ENCODE measurements at places on chromosomes 12 and 14.

- DNase-seq: no peak
Measured at GRCh38 chr14:66493750-66494149, 7.6 kb downstream of the CCDC196 start.

GRCh38 chr12:49604856-49605255, 583 bp downstream of the FAM186B start:
- DNase-seq: no peak

- no peak for DNase-seq
Measured at GRCh38 chr14:82449926-82450468, 916.3 kb upstream of the SEL1L start.

- no peak for DNase-seq
Measured at GRCh38 chr14:50985859-50986331, 41.6 kb upstream of the PYGL start.

DNA sequence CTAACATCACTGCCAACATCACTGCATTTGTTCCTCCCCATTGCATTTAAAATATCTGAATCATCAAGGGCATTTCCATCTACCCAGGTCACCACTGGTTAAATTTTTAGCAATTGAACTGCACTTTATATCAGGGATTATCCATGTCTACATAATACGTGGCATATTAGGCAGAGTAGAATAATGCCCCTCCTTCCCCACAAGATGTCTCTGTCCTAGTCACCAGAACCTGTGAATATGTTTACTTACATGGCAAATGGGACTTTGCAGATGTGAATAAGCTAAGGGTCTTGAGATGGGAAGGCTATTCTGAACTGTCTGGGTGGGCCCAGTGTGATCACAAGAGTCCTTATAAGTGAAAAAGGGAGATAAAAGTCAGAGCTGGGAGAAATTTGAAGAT, 181.7 kb upstream of the ARID2 start:
- DNase-seq: no peak

DNA sequence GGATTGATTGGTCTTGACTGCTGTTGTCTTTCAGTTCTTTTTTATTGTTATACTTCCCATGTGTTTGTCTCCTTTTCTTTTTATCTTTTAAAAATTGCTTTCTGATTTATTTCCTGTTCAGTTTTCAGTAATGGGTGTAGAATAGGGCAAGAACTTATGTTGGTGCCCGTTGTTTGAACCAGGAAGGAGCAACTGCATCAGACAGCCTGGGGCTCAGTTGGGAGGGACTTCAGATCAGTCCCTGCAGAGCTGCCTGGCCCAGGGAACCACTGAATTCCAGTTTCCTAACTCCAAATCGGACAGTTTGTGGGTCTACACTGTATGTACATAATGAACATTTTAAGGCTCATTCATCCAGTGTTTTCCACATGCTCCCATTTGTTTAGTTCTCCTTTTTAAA, 64.9 kb downstream of the FBXO34 start:
- DNase-seq: no peak

GRCh38 chr12:109461049-109461845, 15.9 kb downstream of the KCTD10 start:
- no peak for DNase-seq

DNA sequence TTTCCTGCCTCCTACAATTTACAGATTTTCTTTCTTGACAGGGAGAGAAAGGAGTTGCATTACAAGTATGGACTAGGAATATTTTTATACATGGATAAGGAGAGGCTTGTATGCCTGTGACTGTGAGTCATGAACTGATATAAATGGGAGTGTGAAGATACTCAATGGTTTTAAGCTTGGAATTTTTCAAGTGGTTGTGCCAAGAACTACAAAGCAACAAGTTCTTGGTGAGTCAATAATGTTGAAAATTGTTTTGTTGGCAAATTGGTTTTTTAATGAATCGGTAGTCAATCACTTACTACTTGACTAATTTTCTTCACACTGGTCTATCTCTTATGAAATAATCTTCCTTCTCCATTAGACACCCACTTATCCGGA, 58.9 kb upstream of the HMGA2 start:
- DNase-seq: peak; percentile 54

DNA sequence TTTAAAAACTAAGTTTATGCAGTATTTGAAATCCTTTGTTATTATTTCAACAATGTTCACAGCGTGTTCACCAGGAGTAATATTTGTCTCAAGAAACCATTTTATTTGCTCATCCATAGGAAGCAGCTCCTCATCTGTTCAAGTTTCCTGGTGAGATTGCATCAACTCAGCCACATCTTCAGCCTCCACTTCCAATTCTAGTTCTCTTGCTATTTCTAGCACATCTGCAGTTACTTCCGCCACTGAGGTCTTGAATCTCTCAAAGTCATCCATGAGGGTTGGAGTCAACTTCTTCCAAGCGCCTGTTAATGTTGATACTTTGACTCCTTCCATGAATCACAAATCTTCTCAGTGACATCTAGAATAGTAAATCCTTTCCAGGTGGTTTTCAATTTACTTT, 18.0 kb downstream of the CLEC9A start:
- DNase-seq: no peak

DNA sequence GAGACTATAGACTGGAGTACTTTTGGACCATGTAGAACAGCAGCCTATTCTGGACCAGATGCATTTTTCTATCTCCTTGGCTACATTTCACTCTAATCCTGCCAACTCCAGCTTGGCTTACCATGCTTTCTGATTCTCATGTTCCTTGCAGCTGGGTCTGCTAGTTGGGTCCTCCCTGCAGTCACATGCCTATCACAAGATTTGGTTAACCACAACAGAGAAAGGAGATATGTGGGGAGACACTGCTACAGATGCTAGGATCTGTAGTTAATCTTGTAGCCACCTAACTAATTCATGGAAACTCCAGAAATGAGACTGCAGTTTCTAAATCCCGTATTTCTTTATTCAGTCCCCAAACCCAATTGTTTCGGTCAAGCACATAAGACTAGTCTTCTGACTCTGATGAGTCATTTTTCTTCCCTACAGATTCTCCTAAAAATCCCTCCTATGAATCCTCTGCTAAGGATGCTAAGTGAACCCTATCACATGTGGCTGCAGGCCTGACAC, 410.6 kb downstream of the DAD1 start:
- DNase-seq: no peak

DNA sequence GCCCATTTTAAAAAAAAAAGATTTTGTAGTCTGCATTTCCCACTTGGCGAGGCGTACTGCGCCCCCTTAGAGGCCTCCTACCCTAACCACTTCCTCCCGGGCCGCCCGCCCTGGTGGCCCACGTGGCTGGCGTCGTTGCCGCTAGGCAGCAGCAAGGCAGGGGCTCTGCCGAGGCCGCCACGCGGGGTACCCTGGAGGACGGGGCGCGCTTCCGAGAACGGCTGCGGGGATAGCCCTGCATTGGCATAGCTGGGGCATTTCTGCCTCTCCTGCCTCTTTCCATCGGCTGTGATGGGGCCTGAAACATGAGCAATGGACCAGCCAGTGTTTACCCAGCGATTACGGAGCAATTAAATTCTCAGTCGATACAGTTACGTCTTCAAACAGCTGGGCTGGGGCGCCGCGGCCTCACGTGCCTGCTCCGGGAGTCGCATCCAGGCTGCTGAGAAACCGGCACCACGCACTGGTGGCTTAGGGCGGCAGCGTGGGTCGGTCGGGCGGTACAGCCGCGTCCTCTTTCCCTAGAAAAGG, 38.0 kb downstream of the IQSEC3 start:
- no peak for DNase-seq

DNA sequence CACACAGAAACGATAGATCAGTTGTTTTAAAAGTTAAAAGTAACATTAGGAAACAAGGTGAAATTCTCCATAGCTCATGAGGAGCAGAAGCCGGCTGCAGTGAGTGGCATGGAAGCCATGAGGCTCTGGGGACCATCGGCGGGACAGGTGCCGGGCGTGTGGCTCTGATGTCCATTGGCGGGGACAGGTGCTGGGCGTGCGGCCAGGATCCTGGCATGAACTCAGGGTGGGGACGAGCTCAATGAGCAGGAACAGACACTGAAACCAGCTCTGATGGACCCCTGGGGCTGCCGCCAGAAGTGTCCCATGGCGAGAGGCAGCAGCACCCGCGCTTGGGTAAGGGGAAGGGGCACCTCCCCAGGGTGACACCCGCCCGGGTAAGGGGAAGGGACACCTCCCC, 75.1 kb downstream of the NOC4L start:
- no peak for DNase-seq

- no peak for DNase-seq
Measured at GRCh38 chr12:104775731-104776231, 182.3 kb downstream of the SLC41A2 start.

- no peak for DNase-seq
Measured at GRCh38 chr12:51076236-51076930, 7.0 kb downstream of the CSRNP2 start.

DNA sequence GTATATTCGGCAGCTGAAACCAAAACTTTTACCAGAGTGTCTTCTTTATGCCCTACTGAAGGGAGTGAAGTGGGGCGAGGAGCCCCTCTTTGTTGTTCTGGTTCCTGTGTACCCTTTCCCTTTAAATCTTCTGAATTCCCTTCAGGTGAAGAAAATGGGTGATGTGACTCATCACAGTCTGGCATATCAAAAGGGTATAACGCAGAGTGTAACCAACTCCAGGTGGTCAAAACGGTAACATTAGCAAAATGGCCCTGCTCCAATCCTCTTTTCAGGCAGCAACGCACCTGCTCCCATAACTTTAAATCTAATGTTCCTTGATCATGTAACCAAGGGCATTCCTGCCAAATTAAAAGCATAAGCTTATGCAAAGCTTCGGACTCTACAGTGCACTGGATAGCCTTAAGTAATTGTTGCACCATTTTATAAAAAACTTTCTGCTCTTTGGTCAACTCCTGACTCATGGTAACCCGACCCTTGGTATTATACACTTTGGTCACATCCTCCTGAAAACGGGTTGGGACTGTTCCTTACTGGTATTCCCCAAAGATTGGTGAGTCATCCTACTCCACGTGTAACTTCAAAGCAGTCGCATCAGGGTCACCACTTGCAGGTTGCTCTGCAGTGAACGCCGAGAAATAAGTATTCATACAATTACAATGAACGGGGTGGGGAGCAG, 83.1 kb downstream of the KCNMB4 start:
- no peak for DNase-seq

DNA sequence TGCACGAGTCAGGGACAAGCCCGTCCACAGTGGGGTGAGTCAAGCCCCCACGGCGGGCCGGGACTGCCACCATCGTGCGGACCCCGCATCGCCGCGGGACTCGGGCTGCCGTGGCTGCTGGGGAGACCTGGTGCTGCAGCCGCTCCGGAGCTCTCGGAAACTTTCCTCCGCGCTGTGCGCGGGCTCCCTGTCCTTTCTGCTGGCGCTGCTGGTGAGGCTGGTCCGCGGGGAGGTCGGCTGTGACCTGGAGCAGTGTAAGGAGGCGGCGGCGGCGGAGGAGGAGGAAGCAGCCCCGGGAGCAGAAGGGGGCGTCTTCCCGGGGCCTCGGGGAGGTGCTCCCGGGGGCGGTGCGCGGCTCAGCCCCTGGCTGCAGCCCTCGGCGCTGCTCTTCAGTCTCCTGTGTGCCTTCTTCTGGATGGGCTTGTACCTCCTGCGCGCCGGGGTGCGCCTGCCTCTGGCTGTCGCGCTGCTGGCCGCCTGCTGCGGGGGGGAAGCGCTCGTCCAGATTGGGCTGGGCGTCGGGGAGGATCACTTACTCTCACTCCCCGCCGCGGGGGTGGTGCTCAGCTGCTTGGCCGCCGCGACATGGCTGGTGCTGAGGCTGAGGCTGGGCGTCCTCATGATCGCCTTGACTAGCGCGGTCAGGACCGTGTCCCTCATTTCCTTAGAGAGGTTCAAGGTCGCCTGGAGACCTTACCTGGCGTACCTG, 1.1 kb downstream of the PDE3A start:
- peak; percentile 47 for DNase-seq

- DNase-seq: no peak
Measured at GRCh38 chr14:77275041-77275580, 4.1 kb upstream of the NGB start.

- DNase-seq: no peak
Measured at GRCh38 chr12:10559244-10559643, 53.6 kb downstream of the EIF2S3B start.

DNA sequence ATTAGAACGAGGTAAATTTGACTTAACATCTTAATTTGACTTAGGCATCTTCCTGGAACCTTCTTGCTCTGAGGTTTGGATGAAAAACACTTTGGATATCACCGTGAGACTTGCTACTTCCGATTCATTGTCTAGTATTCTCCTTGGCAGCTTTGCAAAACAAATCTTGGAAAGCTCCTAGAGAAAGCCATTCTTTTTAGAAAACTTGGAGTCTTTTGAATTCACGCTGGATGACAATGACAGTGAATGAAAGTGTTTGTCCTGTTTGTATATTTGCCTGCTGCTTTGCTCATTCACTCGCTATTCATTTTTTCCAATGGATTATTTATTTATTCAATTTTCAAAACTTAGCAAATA, 222.1 kb upstream of the HMGA2 start:
- DNase-seq: no peak

- no peak for DNase-seq
Measured at GRCh38 chr12:18718462-18718861, 19.4 kb downstream of the PLCZ1 start.
